Activated naive CD4-positive, alpha-beta T cell treated with anti-CD3 and anti-CD28 coated beads, Interleukin-2, amount 50 U/mL, for 72 hours (primary cell): ENCODE measurements at places on chromosomes 12 and 14. TPM values are rescaled to one million over a fixed set of nuclear protein-coding genes. Genes with fewer than 3 reads are reported as not detected.

DNA sequence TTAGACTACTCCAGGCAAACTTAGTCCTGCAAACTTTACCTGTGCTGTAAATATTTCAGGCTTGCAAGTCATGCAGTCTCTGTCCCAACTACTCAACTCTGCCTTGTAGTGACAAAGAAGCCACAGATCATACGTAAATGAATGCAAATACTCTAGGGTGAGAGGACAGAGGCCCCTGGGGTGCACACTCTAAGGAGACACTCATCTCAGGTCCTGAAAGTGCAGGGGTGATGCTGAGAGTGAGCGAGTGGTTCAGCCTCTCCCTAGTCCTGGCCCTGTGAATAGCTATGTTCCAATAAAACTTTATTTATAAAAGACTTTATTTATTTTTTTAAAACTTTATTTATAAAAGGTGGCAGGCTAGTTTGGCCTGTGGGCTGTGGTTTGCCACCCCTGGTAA lies 34.9 kb downstream of the HCAR2 start:
- DNase-seq: no peak

DNA sequence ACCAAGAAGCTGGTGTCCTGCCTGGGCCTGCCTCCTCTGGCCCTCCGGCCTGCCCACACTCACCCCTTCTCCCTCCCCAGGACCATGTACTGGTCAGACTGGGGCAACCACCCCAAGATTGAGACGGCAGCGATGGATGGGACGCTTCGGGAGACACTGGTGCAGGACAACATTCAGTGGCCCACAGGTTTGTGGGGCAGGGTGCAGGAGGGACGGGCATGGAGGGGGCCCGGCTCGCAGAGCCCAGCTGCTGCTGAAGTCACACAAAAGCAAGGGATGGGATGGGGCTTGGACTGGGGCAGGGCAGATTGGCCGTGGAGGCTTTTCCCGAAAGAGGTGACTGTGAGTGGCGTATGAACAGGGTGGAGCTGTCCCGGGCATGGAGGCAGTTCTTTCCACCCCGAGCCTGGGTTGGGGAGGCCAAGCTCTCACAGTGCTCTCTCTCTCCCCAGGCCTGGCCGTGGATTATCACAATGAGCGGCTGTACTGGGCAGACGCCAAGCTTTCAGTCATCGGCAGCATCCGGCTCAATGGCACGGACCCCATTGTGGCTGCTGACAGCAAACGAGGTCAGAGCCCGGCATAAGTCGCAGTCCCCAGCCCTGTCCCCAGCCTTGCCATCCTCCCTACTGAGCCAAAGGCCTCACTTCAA lies 7.8 kb upstream of the NXPH4 start:
- no peak for DNase-seq

DNA sequence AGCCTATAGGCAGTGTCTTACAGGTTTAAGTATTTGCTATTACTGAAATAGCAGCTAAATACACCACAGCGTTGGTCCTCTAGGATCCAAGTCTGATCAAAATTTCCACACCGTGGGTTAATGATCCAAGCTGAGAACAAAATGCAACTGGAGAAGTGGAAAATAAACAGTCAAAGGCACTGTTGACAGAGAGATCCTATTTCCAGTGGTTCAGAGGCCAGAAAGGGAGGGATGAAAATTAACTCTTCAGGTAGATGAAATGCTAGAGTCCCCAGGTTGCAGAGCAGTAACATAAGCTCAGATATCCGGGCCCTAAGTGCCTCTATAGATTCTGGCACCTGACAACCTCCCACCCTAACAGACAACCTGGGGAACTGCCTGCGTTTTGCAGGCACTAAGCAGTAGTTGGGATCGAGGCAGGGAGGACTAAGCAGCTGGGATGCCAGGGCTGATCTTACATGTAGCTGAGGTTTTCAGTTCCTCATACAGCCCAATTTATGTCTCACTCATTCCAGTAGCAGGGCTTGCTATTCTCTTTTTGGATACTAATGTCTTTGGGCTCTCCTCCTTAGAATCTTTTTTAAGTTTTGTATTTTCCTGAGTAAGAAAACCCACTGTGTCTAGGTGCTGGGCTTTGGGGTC lies 42.7 kb upstream of the CRACR2A start:
- no peak for DNase-seq

DNA sequence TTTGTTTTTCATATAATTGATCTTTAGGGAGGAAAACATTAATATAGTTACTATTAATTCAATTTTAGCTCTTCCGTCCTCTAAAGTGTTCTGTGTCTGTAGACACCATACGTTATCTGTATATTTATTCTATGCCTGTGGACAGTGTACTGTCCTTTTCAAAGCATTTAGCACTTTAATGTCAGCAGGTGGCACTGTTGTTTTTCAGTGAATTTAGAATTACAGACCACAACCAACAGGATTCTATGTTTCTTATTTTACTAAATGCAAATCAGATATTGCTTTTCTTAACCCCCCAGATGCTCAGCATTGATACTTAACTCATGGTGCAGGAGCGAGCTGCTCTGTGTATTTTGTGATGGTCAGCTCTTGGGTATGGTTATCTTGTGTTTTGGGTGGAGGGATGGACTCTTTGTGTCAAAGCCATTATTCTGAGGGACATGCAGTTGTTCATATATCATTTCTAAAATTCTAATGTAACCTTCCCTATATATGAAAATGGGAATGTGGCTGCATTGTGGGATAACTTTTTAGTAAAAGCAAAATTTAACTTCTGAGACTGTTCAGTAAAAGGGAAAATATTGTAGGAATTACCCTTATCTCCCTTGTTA lies 65.2 kb downstream of the PAPOLA start:
- no peak for DNase-seq

GRCh38 chr12:24661657-24662096 lies 287.2 kb downstream of the BCAT1 start:
- no peak for DNase-seq

DNA sequence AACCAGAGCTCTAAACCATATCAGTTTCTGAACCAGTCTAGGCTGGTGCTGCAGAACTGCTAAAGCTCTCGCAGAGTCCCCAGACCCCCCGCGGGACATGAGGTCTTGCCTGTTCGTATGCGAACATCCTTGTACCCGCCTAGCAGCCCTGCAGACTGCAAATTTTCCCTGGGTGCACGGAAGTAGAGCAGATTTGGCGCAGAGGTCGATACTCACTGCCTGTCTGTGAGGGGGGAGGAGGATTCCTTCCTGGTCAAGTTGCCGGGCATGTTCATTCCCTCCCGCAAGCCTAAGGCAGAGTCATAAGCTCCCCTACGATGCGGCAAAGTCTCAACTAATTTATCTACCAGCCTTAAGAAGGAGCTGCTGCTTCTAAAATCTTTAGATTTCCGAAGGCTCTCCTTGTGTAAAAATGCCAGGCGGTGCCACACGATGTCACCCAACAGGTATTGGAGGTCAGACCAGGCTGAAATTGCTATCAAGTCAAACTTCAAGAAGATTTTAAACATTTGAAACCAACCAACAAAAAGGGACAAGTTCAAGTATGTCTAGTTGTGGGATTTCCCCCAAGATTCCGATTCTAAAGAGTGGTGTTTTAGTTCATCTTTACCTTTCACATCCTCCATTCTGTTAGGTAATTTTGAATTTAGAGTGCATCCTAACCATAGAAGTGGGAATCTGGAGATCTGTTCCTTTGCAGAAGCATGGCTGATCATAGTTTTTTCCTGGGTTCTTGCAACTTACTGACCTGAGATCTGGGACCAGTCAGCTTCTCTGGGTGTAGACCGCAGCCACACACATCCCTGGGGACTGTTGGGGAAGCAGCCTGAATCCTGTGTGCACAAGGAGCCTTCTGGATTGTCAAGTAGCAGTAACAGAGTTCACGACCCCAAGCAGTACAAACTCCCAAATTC lies 1.6 kb upstream of the PAX9 start:
- DNase-seq: no peak

- DNase-seq: no peak
These were observed 115.1 kb downstream of the GALC start for GRCh38 chr14:87877877-87878276.

DNA sequence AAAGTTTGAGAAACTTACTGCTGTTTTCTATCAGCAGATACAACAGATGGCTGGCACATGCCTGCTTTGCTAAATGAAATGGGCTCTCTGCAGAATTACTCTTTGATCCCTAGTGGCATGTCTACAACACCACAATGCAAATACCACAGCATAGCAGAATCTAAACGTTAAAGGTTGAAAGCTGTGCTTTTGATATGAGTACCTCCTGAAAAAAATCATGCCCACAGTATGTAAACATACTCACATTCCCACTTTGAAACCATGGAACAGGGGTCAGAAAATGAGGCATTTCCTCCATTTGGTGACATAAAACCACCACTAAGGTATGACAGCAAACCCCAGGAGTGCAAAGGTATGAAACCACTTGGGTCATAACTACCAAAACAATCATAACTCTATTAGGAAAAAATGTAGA lies 7.5 kb downstream of the WIF1 start:
- DNase-seq: no peak

DNA sequence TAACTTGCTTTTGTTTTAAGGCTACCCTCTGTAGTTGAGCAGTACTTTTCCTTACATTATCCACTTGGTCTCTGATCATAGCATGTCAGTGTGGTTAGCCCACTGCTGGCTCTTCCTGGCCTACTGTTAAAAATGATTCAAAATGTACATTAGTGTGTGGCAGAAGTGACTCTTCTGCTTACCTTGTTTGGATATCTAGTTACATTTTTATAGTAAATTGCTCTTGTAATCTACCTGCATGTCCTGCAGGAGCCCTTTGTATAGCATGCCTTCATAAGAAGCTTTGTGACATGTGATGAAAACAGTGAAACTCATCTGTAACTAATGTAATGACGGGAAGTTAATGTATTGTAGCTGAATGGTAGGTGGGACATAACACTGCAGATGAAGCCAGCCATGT lies 8.1 kb downstream of the SPATS2 start:
- DNase-seq: no peak

DNA sequence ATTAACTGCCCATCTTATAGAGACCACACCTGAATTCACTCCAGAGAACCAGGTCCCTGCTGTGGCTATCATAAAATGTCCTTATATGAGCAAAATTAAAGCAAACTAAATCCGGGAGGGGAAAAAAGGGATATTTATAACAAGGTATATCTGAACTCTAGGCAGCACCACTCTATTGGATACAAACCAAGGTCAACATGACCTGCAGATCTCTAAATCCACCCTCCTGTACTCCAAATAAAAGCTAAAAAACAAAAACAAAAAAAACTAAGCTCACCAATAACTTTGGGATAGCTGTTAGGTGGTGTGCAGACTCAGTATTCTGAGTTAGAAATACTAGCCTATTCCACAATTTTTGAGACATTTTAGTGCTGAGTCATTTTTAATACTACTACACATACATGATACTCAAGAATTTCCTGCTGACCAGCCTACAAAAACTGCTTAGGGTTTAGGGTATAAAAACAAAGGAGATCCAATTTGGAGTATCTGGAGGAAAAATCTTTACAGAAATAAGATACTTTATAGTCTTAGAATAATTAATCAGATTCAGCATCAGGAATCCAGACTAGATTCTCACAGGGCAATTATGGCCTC lies 46.6 kb upstream of the LTBP2 start:
- DNase-seq: no peak

Gene LALBA
- total RNA-seq: not detected

Gene HOXC9
- total RNA-seq: not detected

Gene TMEM179
- total RNA-seq: not detected

Gene MUCL1
- total RNA-seq: 0.82 TPM

Gene MBD6
- 77.5 TPM for total RNA-seq

Gene DENR
- total RNA-seq: 58.6 TPM
